GM12892 (cell line): ENCODE measurements at places on chromosomes 3 and 15.

GRCh38 chr15:37081983-37082382, 18.4 kb downstream of the MEIS2 start:
- DNase-seq = no peak

DNA sequence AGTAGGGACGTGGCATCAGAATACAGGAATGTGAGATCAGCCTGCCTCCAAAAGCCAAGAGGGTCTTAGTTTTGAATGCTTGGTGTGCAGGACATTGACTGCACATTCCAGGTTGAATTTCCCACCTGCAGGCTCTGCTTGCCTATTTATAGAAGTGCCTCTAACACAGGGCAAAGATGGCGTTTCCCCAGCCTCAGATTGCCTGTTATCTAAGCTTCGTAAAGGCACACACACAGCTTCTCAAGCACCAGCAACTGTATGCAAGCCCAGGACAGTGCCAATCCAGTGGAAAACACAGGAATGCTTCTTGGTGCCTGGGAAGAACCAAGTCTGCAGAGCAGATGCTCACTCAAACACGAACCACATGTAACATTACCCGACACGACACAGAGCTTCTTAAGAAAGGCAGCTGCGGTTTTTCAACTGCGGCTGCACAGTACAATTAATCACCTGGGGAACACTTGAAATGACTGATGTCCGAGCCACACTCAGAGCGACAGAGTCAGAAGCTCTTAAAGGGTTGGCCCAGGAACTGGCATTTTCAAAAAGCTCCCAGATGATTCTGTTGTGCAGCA, 90.0 kb upstream of the ANKRD34C start:
- DNase-seq = no peak

DNA sequence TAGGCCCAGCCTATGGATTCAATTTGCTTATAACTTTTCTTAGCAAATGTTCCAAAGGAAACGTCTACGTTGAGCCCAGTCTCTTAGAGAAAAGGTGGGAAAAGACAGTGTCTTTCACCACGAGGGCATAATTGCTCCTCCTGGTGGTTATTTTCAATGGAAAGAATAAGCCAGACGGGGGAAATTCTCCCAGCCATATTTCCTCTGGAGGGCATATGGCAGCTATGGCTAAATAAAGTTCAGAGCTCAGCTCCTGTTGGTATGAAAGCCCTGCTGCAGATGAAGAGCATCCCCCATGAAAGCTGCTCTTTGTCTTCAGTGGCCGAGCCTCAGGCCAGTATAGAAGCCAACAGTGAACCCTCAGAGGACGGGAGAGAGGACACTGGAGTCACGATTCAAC, 297.9 kb downstream of the RYR3 start:
- no peak for DNase-seq

DNA sequence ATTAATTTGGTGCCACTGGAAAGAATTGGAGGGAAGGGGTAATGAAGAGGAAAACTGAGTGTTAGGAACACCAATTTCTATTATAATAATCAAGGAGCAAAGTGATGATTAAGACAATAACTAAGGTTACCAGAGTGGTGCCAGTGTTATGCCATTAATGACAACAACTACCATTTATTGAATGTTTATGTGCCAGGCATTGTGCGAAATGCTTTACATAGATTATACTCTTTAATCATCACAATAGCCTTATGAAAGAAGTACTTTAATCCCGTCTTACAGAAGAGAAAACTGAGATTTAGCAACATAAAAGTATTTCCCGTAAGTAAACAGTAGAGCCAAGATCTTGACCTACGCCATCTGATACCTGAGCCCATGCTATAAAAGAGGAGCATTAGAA, 187.2 kb upstream of the NR2E3 start:
- no peak for DNase-seq

DNA sequence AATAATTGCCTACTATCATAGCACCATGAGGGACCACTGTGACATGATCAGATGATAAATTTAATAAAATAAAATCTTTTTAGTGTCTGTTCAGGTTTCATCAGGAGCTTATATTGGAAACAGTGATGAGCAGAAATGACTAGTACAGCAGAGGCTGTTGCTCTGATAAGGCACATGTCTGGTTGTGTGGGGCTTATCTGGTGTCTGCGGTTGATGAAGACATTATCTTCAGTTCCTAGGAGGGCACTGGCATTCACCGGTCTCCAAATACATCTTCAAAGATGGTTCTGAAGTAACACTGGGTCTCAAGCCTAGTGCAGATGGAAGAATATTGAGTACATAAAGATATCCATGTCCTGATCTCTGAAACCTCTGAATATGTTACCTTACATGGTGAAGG, 125.3 kb downstream of the SUCNR1 start:
- no peak for DNase-seq

DNA sequence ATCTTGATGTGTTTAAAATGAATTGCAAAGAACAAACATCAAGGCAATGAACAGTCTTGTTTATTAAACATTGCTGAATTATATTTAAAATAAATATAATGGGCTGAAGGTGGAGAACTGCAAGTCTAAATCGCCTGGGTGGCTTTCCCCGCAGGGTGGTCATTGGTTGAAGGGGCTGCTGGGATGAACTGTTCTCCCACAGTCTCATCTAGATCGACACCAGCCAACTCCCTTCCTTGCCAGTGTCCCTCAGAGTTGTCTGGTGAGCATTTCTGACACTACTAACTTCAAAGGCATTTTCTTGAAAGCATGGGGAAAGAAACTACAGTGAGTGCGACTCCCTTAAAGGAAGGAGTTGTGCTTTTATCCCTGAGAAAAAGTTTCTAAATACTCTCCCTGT, 196.5 kb upstream of the LRTM1 start:
- no peak for DNase-seq

- DNase-seq = no peak
These were observed 12.4 kb upstream of the TPM1 start for GRCh38 chr15:63030101-63030551.

- DNase-seq = no peak
These were observed 58.2 kb downstream of the C3orf70 start for GRCh38 chr3:185094697-185095096.

DNA sequence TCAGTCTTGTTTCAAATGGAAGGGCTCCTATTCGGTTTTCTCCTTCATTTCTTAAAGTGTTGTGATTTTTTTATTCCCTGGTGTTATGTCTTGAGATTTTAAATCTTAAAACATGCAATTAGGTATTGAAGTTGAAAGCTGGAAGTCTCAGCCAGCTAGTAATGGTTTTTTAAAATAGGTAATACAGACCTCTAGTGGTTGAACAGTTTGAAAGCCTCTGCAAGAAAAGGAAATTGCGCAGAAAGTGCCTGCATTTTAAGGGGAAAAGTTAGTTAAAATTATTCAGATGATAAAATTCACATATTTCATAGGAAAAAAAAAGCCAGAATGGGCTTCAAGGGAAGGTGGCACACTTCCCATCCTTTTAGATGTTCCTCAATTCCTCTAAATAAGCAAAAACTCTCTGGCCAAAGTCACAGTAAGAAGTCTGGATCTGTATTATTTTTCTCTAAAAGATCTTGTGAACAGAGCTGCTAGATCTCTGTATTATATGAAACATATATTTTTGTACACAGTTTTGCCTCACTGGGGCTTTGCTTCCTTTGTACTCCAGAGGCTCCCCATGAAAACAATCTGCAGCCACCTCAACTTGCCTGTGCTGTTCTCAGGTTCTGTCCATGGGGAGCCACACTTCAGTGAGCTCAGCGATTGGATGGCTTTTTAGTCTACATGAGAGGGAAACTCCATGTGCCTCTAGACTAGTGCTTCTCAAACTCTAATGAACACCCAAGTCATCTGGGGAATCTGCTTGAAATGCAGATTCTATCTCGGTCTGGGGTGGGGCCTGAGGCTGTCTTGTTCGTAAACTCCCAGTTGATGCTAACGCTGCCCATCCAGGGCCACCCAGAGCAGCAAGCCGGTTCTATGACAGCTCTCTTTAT, 21.5 kb downstream of the AGTR1 start:
- DNase-seq = no peak

DNA sequence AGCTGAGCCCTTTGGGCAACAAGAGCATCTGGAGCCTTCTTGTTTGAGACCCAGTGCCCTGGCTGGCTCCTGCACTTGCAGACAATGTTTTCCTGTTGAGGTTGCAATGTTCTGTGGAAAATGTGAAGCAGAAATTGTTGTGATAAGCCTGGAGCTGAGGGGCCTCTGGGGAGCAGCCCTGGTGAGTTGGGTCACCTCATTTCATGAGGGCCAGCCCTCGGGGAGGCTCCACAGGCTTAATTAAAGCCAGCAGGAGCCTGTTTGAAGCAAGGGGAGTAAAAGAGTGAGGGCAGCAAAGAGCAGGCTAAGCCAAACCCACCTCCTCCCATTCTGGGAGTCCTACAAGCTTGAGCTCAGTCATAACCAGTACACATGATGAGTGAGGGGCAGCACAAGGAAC, 154.3 kb downstream of the ALDH1A2 start:
- DNase-seq = no peak

DNA sequence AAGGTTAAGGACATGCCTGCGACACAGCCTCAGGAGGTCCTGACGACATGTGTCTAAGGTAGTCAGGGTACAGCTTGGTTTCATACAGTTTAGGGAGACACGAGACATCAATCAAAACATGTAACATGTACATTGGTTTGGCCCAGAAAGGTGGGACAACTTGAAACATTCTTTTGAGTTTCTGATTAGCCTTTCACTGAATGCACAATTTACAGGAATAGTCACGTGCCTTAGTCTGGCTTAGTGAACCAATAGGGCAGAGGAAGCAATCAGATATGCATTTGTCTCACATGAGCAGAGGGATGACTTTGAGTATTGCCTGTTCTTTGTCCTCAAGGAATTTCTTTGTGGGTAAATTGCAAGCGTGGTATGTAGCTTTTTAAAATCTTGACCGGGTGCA, 24.5 kb upstream of the HDAC11 start:
- DNase-seq = no peak

DNA sequence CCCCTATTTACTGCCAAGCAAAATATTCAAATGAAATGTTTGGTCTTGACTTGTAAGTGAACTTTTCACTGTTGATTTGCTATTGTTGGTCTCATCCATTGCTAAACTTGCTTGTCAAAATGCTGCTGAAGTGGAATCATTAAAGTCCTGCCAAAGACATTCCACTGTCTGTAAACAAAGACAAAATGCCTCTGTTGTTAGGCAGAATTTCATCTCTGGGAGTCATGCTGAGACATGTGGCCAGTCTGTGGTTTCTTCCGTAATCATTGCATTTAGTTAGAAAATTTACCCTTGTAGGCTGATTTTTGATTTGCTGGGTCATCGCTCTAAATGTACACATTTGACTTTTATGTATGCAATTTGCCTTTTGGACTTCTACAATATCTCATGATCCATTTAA, 577.7 kb downstream of the MECOM start:
- DNase-seq = no peak

DNA sequence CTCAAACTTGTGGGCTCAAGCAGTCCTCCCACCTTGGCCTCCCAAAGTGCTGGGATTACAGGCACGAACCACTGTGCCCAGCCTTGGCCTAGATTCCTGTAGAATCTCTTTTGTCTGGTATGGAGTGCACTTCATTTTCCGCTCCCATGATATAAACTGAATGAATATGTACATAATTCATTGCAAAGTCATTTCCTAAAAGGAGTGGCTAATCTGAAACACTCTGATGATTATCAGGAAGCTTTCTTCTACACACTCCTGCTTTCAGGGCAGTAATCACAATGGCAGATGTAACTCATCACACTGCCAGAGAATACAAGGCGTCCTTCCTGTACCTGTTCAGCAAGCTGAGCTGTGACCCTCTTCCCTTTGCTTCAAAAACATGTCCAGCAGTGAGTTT, 28.6 kb downstream of the RLBP1 start:
- no peak for DNase-seq

DNA sequence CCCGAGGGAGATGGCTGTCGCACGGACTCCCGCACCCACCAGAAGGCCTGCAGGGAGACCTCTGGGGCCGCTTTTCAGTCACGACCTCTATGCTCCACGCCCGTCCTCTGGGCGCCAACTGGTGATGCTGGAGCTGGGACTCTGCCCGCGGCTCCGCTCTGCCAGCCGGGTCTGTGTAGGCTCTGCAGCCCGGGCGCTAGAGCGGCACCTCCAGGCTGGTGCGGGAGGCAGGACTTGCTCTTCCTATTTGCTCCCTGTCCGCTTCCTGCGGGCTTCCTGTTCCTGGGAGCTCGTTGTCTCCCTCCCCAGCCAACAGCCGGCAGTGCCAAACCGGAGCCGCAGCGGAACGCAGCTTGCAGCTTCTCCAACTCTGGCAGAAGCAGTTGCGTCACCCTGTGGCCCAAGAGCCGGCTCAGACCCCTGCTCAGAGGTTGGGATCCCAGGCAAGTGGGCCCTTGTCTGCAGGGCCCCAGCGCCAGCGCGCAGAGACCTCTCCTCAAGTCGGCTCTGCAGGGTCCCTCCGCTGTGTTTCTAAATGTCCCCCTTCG, 285.9 kb downstream of the XXYLT1 start:
- DNase-seq = no peak

- peak; percentile 11 for DNase-seq
These were observed 70.6 kb upstream of the STT3B start for GRCh38 chr3:31462050-31462569.

- DNase-seq = no peak
These were observed 67.8 kb upstream of the ATP13A3 start for GRCh38 chr3:194554473-194555123.

GRCh38 chr3:2568929-2569328, 470.3 kb downstream of the CNTN4 start:
- DNase-seq = no peak

DNA sequence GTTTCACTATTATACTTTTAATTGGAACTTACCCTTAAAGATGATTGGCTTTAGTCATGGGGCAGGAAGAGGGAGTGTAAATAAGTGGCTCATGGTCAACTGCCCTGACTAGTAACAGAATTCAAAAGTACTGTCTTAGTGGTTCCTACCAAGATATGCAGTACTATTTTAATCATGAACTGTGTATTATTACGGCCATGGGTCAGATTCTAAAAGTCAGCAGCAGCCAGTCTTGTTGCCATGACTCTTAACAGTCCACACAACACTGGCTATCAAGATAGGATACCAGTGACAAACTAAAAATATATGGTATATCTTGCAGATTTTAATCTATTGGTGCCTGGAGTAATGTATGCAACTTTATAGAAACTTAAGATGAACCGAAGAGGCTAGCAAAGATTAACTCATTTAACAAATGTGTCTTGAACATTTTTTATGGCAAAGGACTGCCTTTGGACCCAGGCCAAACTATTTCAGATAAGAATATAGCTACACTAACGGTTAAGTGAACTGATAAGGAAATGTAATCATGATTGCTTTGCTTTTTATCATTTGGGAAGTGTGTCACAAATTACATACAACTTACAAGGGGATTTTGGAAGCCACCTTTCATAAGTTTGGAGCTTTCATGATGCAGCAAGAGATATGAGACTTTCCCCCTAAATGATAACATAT, 163.7 kb downstream of the TCF12 start:
- DNase-seq = no peak

DNA sequence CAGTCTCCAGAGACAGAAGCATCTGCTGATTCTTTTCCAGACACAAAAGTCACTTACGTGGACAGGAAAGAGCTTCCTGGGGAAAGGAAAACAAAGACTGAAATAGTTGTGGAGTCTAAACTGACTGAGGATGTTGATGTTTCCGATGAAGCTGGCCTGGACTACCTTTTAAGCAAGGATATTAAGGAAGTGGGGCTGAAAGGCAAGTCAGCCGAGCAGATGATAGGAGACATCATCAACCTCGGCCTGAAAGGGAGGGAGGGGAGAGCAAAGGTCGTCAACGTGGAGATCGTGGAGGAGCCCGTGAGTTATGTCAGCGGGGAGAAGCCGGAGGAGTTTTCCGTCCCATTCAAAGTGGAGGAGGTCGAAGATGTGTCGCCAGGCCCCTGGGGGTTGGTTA, 25.4 kb downstream of the SYNM start:
- no peak for DNase-seq
